Stimulated activated CD8-positive, alpha-beta memory T cell treated with anti-CD3 and anti-CD28 coated beads, Interleukin-4, amount 100 ng/mL, for 1 hour (primary cell): ENCODE measurements at places on chromosomes 1 and 21.

DNA sequence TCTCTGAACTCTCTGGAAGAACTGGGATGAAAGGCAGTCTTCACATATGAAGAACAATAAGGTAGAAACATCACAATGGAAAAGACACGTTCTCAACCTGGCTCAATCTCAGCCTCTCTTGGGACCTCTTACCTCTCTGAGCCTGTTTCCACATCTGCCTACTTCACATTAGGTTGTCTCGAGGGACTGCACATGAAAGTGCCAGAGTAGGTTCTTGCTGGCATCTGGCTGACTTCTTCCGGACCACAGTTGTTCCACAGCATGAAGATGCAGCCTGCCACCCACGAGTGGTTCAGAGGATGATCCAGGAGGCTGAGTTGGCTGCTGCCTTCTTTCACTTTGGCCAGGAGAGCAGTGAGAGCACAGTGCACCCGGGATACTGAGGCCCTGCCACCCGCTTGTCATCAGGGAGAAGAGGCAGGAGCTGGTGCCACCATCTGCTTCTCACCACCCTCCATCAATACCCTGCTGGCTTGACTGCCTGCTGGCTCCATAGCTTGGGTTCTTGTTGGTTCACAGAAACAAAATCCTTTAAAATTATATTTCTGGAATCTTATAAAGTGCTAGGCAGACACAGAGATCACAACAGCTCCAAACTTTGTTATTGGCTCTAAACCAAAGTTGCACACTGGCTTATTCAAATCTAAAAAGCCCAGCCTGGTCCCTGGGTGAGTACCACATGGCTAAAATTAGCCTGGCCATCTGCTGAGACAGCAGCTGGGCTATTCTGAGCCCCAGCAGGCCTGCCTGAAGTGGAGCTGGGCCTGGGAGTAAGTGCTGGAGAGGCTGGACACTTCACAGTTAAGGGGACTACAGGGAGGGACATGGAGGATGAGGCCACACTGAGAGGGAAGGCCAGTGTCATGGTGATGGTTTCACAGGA, 46.9 kb upstream of the LIN9 start:
- no peak for DNase-seq

DNA sequence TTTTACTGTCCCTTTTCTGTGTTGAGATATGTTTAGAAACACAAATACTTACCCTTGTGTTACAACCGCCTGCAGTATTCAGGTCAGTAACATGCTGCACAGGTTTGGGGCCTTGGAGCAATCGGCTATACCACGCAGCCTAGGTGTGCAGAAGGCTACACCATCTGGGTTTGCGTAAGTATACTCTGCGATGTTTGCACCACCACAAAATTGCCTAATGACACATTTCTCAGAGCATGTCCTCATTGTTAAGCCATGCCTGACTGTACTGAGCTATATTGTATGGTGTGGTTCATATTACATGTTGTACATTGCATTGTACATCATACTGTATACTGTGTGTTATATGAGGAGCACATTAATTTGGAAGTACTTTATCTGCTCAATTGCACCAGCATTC, 247.4 kb downstream of the RHOU start:
- DNase-seq, result no peak

- DNase-seq, result no peak
Measured at GRCh38 chr1:185440877-185441276, 123.8 kb upstream of the IVNS1ABP start.

GRCh38 chr1:226397011-226397926, 10.6 kb downstream of the PARP1 start:
- no peak for DNase-seq
